ENCODE measurements at places on chromosomes 4 and X.

DNA sequence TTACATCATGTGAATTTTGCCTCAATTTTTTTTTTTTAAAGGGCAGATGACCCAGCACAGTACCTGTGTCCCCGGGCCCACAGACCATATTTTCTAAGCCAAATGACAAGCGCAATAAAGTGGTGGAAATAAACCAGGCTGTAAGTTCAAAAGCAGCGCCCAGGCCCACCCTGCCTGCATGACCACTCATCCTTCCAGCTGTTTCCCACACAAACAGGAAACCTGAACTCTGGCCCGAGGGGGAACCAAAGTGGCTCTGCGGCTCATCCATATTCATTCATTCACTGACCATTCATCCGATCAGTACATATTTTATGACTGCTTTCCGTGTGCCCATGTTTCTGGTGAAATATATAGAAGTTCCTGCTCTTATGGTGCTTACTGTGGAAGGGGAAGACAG, 33.7 kb upstream of the CRMP1 start:
- no peak for DNase-seq

- no peak for DNase-seq
Observed at GRCh38 chrX:153935326-153935851, 552 bp upstream of the NAA10 start.

DNA sequence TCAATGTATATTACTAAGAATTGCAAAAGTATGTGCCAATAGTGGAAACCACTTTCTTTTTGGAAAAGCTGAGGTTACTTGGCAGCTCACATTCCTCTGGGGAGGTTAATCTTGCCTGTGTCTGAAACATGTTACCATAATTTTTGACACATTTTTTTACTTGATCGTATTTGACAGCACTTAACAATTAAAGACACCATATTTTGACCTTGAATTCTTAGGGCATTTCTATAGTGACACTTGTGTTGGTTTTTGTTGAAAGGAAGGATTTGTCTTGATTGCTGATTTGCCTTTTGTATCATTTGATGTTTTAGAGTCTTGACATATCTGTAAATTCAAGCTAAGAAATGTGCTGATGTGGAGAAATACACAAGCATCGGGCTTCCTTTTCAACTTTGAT, 2135.5 kb downstream of the PCDH7 start:
- DNase-seq, result no peak

DNA sequence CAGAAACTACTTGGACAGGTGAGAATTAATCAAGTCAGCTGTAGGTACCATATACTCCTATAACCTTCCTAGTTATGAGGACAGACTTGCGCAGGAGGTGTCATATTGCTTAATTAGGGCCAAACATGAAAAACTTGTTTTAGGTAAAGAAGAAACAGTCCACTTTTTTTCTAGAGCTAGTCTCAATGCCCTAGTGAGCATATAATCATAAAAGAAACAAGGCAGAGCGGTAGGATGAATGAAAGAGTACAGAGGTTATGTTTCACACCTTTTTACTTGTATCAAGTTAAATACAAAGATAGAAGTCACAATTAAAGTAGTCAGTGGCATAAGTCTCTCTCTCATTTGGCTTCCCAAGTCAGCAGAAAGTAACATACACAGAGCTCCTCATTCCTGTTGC, 88.9 kb downstream of the RPS6KA6 start:
- no peak for DNase-seq

GRCh38 chrX:75963774-75964173, 178.7 kb upstream of the MAGEE2 start:
- no peak for DNase-seq

- DNase-seq, result no peak
Observed at GRCh38 chr4:57231781-57232180, 121.6 kb upstream of the IGFBP7 start.

DNA sequence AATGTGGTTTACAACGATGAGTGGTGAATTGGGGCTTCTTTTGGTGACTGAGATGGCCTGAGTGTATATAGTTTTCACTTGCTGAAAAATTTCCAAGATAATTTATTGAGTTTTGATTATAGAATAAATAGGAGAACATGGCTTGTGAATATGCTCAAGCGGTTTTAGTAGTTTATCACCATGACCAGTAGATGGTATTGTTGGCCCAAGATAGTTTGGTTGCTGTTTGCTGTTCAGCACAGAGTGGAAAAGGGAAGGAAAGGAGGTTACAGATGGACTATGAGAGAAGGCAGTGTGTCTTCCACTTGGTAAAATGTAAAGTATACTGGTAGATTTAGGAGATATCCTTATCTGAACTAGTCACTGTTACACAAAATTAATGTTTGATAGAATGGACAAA, 55.8 kb upstream of the POU4F2 start:
- no peak for DNase-seq

DNA sequence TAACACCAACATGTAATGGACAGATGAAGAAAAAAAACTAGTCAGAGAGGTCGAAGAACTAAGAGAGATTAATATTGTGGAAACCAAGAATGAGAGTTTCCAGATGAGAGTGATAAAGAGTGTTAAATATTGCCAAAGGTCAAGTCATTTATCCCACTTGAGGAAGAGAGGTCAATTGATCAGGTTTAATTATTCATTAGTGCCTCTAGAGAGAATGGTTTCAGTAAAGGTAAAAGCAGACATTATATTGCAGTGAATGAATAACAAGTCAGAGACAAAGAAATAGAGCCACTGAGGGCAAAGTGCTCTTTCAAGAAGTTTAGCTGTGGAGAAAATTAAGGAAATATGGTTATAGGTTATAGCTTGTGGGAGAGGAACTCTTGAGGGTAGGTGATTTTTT, 263.1 kb downstream of the GUCY2F start:
- DNase-seq, result no peak

DNA sequence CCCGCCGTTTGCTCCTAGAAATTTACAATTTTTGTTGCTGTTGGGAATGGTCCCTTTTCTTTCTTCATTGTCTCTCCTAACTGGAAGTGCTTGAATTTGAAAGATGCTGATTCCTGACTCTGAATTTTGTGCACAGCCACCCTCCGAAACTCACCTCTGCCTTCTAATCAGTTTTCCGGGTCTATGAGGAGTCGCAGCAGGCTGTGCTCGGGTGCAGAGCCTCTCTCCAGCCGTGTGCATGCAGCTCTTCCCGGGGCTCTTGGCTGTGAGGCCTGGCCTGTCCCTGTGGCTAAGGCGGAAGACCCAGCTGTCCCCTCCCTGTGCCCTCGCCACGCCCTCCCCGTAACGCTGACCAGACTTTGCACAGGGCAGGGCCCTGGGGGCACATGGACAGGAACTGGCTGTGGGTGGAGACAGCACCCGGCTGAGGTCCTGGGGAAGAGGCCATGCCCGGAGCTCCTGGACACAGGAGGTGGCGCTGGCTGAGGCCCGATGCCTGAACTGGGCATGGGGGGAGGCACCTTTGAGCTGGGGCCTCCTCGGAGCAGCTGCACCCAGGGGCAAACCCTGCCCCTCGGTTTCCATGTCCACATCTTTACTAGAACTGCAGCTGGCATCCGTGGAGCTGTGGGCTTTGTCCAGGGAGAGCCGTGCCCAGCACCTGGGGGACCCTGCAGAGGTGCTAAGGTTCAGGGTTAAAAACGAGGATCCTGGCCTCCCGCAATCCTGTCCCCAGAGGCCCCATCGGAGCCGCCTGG, 32.6 kb upstream of the SPON2 start:
- DNase-seq, result no peak

DNA sequence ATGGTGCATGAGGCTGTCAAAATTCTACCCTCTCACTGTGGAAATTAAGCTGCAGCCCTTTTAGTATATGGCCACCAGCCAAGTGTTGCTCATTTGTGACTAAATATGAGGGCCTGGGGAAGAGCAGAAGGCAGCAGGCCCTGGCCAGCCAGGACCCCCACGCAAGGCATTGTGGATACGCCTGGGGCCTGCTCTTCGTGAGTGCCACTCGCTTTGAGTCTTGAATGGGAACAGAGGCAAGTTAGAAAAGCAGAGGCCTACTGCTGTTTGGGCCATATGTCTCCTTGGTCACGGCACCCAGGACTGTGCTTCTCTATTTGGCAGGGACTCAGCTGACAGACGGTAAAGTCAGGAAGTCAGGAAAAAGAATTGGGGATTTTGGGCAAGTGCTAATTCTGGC, 10.9 kb downstream of the RTL5 start:
- no peak for DNase-seq

GRCh38 chr4:2486981-2487380, 18.1 kb downstream of the RNF4 start:
- no peak for DNase-seq

- DNase-seq, result no peak
Observed at GRCh38 chrX:115584696-115585095, 23.7 kb downstream of the PLS3 start.

DNA sequence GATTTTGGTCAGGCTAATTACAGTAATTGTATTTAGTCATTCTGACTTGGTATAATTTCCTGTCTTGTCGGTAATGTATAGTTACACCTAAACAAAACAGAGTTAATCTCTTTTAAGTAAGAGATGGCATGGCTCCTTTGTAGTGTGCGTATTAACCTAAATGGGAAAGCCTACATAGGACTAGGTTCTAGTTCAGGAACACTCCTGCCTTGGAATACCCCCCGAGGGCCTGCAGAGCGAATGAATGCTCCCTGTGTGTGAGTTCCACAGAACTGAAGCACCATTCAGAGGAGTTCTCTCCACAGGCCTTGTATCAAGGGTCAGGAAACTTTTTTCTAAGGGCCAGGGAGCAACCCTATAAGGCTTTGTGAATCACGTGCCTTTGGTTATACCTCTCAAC, 44.9 kb upstream of the STIM2 start:
- no peak for DNase-seq

- DNase-seq, result no peak
Observed at GRCh38 chr4:81454948-81455347, 16.8 kb downstream of the RASGEF1B start.
